ENCODE measurements at places on chromosomes 11 and 22.

DNA sequence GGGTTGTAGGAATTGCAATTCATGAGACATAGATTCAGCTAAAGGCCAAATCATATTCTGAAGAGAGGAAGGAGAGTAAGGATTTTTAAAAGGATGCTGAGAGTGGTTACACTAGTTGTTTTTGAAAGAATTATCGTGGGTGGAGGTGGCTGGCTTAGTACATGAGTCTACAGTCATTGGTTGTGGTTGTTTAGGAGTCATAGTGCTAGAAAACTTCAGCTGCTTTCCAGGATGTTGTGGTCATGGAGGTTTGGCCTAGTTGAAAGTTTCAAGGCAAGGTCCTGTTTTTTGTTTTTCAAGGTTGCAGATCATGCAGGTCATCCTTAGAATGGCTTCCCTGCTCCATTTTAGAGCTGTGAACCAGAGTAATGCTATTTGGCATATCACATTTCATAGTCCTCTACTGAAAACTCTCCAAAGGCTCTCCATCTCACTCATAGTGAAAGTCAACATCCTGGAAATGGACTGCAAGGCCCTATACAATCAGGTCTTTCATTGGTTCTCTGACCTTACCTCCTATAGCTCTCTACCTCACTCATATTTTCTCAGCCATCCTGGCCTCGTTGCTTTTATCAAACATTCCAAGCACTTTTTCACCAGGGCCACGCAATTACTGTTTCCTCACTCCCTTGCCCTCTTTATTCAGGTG, 26.1 kb upstream of the ZBTB44 start:
- DNase-seq, result no peak

DNA sequence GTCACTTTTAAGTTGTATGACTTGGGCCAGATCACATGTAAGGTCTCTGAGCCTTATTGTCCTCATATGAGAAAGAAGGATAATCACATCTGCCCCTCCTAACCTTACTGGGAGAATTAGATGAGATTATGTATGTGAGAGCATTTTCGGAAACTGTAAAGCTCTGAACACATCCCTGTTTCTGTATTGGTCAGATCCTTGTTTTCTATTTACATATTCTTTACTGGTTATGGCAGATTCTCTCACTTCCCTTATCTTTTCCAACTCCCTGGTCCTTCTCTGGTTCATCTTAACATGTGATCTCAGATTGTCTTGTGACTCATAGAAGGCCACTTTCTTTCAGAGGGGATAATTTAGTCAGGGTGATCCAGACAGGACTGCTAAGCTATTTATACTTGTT, 41.8 kb downstream of the CCDC81 start:
- DNase-seq, result no peak

DNA sequence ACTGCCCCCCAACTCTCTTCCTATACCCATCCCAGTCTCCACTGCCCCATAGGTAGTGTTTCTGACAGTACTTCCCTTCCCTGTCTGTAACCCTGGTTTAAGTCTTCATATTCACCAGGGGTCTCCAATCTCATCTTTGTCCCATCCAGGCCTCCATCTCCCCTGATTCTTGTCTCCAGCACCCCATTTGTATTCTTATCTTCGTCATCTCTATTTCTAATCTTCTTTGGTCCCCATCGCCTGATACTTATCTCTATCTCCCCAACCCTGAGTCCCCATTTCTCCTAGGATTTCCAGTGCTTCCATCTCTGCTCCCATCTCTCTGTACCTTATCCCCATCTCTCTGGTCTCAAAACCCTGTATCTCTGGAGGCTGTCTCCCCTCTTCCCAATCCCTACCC, 1.8 kb downstream of the PHOX2A start:
- no peak for DNase-seq

- DNase-seq, result peak; percentile 72
Observed at GRCh38 chr11:130827451-130828377, 88.6 kb downstream of the SNX19 start.

GRCh38 chr11:37574361-37574760, 976.3 kb upstream of the RAG2 start:
- DNase-seq, result no peak
